WTC11 (cell line): ENCODE measurements at places on chromosomes 1 and 21. TPM values are rescaled to one million over a fixed set of nuclear protein-coding genes. Genes with fewer than 3 reads are reported as not detected.

- no peaks in the 10 kb centered on the region; the same call in 1 of the 2 replicates for H3K27me3 ChIP-seq
- H3K36me3 ChIP-seq = no peaks in the 10 kb centered on the region
- no peak overlapping the region for H3K27ac ChIP-seq
- no peak for DNase-seq
Observed at GRCh38 chr1:221521686-221522085, 220.2 kb downstream of the DUSP10 start.

- no peak for DNase-seq
- no peak overlapping the region for H3K4me3 ChIP-seq
- H3K27ac ChIP-seq = no peak overlapping the region
- no peaks in the 10 kb centered on the region for H3K4me1 ChIP-seq
Observed at GRCh38 chr1:81032973-81033425, 767.7 kb upstream of the ADGRL2 start.

DNA sequence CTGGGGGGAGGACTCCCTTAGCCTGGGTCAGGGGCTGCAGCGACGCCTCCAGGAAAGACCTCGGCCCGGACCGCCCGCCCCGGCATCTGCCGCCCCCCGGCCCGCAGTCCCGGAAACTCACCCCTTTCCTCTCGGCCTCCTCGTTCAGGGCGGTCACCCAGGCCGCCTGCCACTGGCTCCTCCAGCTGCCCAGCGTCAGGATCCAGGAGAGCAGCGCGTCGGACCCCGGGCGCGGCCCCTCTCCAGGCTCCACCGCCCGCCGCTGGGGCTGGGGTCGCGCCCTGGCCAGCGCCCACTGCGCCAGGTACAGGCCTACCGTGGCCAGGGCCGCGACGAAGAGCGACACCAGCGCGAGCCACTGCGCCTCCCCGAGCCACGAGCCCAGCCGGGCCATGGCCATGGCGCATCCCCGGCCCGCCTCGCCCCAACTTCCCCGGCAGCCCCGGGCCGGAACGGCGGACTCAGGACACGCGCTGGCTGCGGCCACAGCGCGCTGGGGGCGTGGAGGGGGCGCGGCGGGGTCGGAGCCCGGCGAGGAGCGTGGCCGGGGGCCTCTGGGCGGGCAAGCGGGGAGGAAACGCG, 478 bp downstream of the C2CD2 start:
- H3K27ac ChIP-seq = no peak overlapping the region
- peak; percentile 24 for DNase-seq
- peaks cover 37% of the 10 kb centered on the region for H3K4me1 ChIP-seq
- peaks cover 19% of the 10 kb centered on the region for H3K27me3 ChIP-seq
- peak overlapping the region; percentile 68 for H3K4me3 ChIP-seq
- H3K36me3 ChIP-seq = no peaks in the 10 kb centered on the region

- no peaks in the 10 kb centered on the region for H3K27me3 ChIP-seq
- no peak overlapping the region for H3K27ac ChIP-seq
- H3K36me3 ChIP-seq = peaks cover 22% of the 10 kb centered on the region
- H3K4me3 ChIP-seq = no peak overlapping the region
- DNase-seq = no peak
Observed at GRCh38 chr1:116944613-116945012, 34.9 kb downstream of the PTGFRN start.

DNA sequence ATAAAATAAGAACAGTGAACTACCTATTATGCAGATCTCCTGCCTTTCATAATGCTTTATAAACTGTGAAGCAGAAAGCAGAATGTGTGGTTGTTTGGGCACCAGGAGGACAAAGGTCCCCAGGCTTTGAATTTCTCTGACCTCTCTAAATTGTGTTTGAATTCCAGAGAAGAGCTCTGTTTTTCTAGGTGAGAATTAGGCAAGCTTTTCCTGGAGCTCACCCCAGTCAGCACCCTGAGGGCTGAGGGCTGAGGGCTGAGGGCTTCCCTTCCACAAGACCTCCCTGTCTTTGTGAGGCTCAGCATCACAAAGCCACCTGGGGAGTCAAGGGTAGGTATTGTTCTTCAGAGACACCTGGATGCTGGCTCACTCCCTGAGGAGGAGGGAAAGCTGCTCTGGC, 45.5 kb upstream of the LRIG2 start:
- H3K27me3 ChIP-seq = no peaks in the 10 kb centered on the region
- peak overlapping the region; percentile 81 for H3K27ac ChIP-seq
- DNase-seq = peak; percentile 73
- peaks cover 56% of the 10 kb centered on the region for H3K4me1 ChIP-seq

GRCh38 chr1:110434946-110435345, 16.0 kb upstream of the PROK1 start:
- no peak overlapping the region for H3K27ac ChIP-seq
- DNase-seq = no peak
- H3K4me1 ChIP-seq = peaks cover 20% of the 10 kb centered on the region

DNA sequence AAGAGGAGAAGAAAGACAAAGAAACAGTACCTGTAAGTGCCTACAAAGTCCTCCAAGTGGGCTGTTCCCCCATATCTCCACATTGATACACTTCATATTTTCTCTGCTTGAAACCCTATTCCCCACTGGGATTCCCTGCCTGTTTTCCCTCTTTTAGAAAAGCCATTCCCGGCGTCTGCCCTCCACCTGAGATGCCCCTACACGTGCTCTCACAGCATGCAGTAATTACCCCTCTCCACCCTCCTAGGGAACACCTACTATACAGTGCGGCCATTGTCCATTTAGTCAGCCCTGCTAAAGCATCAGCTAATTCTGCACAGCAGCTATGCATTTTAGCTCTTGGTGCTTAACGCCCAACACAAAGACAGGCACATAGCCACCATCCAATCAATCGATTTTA, 135.7 kb upstream of the TIAM1 start:
- peaks cover 6% of the 10 kb centered on the region for H3K27me3 ChIP-seq
- H3K4me1 ChIP-seq = peaks cover 21% of the 10 kb centered on the region
- no peak overlapping the region for H3K27ac ChIP-seq
- no peak overlapping the region for H3K4me3 ChIP-seq

GRCh38 chr1:219126377-219126776, 47.3 kb upstream of the LYPLAL1 start:
- H3K36me3 ChIP-seq = no peaks in the 10 kb centered on the region
- H3K27ac ChIP-seq = no peak overlapping the region
- no peak for DNase-seq
- no peak overlapping the region for H3K4me3 ChIP-seq
- H3K4me1 ChIP-seq = no peaks in the 10 kb centered on the region
- H3K27me3 ChIP-seq = no peaks in the 10 kb centered on the region

- DNase-seq = peak; percentile 45
- peaks cover 27% of the 10 kb centered on the region for H3K4me1 ChIP-seq
- H3K27ac ChIP-seq = peak overlapping the region; percentile 74; the same call in 1 of the 2 replicates
Observed at GRCh38 chr1:6460301-6461050, 5.5 kb downstream of the TNFRSF25 start.

- no peak overlapping the region for H3K4me3 ChIP-seq
- peaks cover 6% of the 10 kb centered on the region; the same call in 1 of the 2 replicates for H3K4me1 ChIP-seq
- no peaks in the 10 kb centered on the region for H3K27me3 ChIP-seq
- no peaks in the 10 kb centered on the region for H3K36me3 ChIP-seq
- DNase-seq = no peak
Observed at GRCh38 chr21:35324372-35325220, 275.5 kb upstream of the RUNX1 start.

DNA sequence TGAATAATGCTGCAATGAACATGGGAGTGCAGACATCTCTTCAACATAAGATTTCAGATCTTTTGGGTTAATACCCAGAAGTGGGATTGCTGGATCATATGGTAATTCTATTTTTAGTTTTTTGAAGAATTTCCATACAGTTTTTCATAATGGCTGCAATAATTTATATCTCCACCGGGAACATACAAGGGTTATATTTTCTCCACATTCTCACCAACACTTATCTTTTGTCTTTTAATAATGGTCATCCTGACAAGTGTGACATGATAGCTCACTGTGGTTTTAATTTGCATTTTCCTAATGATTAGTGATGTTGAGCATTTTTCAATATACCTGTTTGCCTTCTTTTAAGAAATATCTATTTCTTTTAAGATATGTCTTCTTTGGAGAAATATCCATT, 44.5 kb upstream of the WARS2 start:
- no peak overlapping the region for H3K4me3 ChIP-seq
- H3K27me3 ChIP-seq = no peaks in the 10 kb centered on the region
- H3K27ac ChIP-seq = no peak overlapping the region
- DNase-seq = no peak
- H3K4me1 ChIP-seq = no peaks in the 10 kb centered on the region
- H3K36me3 ChIP-seq = peaks cover 4% of the 10 kb centered on the region; the same call in 1 of the 2 replicates

DNA sequence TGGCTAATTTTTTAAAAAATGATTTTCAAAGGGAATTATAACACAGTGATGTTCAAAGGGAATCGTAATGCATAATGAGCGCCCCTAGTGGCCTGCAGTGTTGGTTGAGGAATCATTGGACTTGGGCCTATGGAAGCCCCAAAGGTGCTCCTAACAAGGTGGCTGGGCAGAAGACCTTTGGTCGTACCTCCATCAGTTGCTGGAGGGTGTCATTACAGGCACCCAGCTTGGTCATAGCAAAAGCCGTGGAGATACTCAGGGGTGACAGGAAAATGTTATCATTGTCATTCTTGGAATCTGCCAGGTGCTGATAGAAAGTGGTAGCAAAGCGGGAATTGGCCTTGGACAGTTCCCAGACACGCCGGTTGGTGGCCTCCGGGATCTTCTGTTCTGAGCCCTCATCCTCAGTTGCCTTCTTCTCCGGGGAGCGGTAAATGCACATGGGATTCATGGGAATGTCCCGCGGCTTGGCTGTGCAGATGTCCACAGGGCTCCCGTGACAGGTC, 2.7 kb downstream of the SERPINC1 start:
- DNase-seq = peak; percentile 58
- no peaks in the 10 kb centered on the region for H3K36me3 ChIP-seq
- H3K4me3 ChIP-seq = no peak overlapping the region
- H3K4me1 ChIP-seq = no peaks in the 10 kb centered on the region
- no peak overlapping the region for H3K27ac ChIP-seq

DNA sequence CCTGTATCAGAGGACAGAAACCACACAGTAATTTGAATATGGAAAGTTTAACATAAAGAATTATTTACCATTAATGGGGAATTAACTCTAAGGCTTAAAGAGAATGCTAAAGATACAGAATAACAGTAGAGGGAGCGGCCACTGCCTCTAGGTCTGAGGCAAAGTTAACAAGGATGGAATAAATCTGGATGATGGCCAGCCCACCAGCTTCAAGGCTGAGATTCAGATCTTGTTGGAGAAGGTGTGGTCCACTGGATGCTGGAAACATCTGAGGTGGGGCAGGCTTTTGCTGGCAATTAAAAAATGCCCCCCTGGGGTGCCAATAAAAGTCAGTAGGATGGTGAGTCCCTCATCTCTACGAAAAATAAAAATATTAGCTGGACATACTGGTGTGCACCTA, 29.4 kb downstream of the ZMYM4 start:
- H3K4me1 ChIP-seq = peaks cover 15% of the 10 kb centered on the region
- DNase-seq = no peak
- no peaks in the 10 kb centered on the region for H3K27me3 ChIP-seq
- no peak overlapping the region for H3K4me3 ChIP-seq
- peak overlapping the region; percentile 39 for H3K27ac ChIP-seq
- peaks cover 14% of the 10 kb centered on the region for H3K36me3 ChIP-seq

- no peaks in the 10 kb centered on the region for H3K4me1 ChIP-seq
- no peak for DNase-seq
- no peaks in the 10 kb centered on the region for H3K36me3 ChIP-seq
Observed at GRCh38 chr1:19577561-19577960, 66.5 kb upstream of the NBL1 start.

DNA sequence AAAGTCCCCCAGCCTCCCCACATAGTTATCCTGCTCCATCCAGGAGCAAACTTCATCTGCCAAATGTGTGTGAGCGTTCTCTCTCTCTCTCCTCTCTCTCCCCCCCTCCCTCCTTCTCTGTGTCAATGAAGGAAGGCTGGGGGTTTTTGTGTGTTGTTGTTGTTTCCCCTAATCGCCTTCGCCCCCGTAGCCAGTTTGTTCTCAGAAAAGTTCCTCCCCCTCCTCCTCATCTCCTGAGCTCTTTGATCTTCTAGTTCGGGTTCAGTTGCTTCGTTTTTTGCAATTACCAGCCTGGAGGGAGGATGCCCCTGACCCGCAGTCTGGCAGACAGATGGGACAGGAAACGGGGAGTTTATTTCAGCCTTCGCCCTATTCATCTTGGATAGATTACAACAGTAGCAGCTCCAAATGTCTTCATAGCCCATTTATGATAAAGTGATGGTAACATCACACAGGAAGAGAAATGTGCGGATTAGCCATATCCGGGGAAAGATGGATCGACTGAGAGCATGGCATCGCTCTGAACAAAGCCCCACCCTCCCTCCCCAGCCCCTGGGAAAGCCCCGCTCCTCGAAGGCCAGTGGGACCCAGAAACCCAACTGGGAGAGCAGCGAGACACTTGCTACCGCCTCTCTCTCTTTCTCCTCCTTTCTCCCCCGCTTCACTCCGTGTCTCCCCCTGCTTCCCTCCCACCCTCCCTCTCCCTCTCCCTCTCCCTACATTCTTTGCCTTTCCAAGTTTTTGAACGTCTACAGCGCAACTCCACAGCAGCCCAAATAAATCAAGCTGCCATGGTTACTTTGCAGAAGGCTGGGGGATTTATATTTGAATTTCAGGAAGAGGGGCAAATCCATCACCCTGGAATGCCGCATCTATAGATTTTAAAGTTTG, 139.7 kb upstream of the ARHGEF16 start:
- 0 out of 2 replicates have a peak overlapping the region, but pooled peaks have one; percentile 45 for H3K27ac ChIP-seq
- peak overlapping the region; percentile 14; the same call in 1 of the 2 replicates for H3K4me3 ChIP-seq
- DNase-seq = no peak
- peaks cover 27% of the 10 kb centered on the region for H3K4me1 ChIP-seq
- H3K27me3 ChIP-seq = peaks cover 30% of the 10 kb centered on the region

DNA sequence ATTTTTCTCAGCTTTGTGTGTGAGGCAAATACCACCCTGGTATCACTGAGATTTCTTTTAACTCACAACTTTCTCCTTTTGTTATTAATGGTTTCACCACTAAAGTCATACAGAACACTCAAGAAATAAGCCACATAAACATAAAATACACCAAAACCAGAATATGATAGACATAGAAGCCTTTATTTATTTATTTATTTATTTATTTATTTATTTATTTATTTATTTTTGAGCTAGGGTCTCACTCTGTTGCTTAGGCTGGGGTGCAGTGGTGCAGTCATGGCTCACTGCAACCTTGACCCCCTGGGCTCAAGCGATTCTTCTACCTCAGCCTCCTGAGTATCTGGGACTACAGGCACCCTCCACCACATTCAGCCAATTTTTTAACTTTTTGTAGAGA, 12.5 kb downstream of the KRTAP8-1 start:
- H3K4me3 ChIP-seq = no peak overlapping the region
- no peaks in the 10 kb centered on the region for H3K4me1 ChIP-seq
- H3K27ac ChIP-seq = no peak overlapping the region
- no peaks in the 10 kb centered on the region for H3K27me3 ChIP-seq
- no peak for DNase-seq

The C1orf210 gene
- 11.7 to 14.0 TPM (median 12.8 TPM) in 3 replicates for total RNA-seq

The GABRD gene
- 1.7 to 2.0 TPM (median 1.8 TPM) in 3 replicates for total RNA-seq

The DENND2C gene
- 2.6 to 2.9 TPM (median 2.8 TPM) in 3 replicates for total RNA-seq

The TDRD5 gene
- 0.66 to 1.1 TPM (median 0.85 TPM) in 3 replicates for total RNA-seq

The ANXA9 gene
- total RNA-seq = 1.5 to 1.6 TPM (median 1.6 TPM) in 3 replicates
